ENCODE measurements at places on chromosomes 4 and X.
A peak's percentile ranks its signal among the peaks of the same experiment; 100 is the strongest.

- peak; percentile 0 for DNase-seq
Measured at GRCh38 chr4:18106620-18107019, 85.1 kb upstream of the LCORL start.

DNA sequence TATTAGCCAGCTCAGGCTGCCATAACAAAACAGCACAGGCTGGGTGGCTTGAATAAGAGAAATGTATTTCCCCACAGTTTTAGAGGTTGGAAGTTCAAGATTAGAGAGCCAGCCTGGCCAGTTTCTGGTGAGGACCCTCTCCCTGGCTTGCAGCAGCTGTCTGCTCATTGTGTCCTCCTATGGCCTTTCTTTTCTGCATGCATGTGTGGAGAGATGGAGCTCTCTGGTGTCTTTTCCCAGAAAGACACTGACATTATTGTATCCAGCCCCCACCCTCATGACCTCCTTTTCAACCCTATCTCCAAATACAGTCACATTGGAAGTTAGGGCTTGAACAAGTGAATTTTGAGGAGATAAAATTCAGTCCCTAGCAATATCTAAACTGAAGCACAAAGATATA lies 263.8 kb upstream of the PABPC4L start:
- DNase-seq = peak; percentile 10

DNA sequence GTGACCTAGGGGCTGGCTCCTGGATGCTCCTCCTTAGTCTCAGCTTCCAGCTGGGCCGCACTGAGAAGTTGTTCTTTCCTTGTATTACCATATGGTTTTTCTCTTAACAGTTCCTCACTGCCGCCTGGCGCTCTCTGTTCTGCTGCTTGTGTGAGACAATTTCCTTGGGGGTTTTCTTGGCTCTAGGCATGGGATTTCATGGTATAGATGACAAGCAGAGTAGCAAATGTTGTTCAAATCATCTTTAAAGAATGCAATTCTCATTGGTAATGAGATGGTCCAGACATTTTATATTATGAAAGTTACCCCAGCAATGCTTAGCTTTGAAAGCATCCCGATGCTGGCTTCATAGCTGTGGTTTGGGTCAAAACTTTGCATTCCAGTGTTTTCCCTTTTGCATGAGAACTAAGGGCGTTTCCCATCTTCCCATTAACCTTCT lies 37.6 kb downstream of the SEPTIN11 start:
- no peak for DNase-seq

- no peak for DNase-seq
Measured at GRCh38 chr4:109752525-109752924, 22.7 kb upstream of the PLA2G12A start.

- DNase-seq = peak; percentile 89
Measured at GRCh38 chrX:102155806-102156179, at the start of gene BEX5. TSS of gene BEX5 (minus strand) at chrX:102155977. CDS start at chrX:102154265, 1,712 bp downstream.

DNA sequence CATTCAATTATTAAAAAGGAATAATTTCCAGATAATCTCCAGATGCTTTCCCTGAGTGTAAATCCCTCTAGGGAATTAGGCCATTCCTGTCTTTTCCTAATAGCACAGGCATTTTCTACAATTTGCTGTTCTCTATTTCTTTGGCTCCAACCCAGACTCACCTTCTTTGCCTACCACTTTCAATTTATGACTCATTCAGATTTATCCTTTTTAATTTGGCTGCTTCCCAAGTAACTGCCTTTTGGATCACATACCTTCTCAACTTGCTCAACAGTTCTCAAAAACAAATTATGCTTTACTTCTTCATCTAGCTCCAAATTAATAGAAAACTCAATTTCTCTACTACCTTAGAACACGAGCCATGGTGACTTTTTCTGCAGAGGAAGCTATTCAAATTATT lies 1166.3 kb upstream of the PCDH7 start:
- DNase-seq = peak; percentile 3
